ENCODE measurements at places on chromosomes 5 and 9. TPM values are rescaled to one million over a fixed set of nuclear protein-coding genes. Genes with fewer than 3 reads are reported as not detected.

DNA sequence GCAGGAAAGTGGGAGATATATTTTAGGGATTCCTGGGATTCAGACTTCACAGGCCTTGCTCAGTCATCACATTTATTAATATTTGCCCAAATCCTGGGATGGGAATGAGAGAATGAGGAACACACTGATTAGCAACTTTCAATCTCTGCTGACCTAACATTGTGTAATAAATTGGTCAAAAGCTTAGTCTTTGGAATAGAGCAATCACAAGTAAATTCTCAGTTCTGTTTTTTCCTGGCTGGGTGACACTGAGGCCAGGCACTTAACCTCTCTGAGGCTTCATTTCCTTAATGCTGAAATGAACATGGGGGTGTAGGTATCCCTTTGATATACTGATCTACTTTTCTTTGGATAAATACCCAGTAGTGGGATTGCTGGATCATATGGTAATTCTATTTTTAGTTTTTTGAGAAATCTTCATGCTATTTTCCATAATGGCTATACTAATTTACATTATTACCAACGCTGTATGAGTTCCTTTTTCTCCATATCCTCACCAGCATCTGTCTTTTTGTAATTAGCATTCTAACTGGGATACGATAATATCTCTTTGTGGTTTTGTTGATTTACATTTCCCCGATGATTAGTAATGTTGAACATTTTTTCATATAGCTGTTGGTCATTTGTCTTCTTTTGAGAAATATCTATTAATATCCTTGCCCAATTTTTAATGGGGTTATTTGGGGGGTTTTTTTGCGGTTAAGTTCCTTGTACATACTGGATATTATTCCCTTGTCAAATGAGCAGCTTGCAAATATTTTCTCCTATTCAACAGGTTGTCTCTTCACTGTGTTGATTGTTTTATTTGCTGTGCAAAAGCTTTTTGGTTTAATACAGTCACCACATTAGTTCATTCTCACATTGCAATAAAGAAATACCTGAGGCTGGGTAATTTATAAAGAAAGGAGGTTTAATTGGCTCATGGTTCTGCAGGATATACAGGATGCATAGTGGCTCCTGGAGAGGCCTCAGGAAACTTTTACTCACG is 36.8 kb upstream of the NIPBL start:
- DNase-seq, result no peak

DNA sequence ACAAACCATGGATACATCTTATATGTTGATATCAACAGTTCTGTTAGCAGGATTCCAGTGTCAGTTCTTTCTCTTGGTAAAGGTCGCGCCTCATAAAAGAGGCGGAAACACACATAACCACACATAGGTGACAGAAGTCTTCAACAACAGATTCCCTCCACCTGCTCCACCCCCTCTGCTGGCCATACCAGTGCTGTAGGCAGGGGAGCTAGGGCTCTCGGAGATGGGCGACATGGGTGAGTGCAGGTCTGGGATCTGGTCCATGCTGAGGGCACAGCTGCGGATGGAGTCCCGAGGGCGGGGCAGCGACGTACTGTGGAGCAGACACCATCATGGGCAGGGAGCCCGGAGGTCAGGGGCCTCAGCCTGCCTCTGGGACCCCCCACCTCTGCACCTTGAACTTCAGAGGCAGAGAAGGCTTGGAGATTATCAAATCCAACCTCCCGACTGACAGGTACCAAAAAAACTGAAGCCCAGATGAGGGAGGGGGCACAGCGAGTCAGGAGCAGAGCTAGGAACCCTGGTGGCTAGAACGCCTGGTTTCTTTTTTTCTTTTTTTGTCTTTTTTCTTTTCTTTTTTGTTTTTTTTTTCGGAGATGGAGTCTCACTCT is 12.0 kb upstream of the TOR2A start:
- DNase-seq, result no peak

- DNase-seq, result peak; percentile 86
Observed at GRCh38 chr9:124222918-124223720, 34.6 kb upstream of the NEK6 start.

DNA sequence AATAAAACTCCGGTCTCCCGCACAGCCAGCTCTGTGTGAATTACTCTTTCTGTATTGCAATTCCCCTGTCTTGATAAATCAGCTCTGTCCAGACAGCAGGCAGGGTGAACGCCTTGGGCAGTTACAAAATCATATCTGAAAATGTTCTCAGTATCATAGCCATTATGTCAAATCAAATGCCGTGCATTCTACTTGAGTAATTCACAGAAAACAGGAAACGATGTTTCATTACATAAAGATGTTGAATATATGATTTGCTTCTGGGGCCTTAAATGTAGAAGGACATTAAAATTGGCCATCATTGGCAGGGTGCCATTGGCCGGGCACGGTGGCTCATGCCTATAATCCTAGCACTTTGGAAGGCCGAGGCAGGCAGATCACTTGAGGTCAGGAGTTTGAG is 8.5 kb downstream of the POLR3G start:
- DNase-seq, result no peak

GRCh38 chr9:96203867-96204501 is 98.0 kb downstream of the HSD17B3 start:
- peak; percentile 47 for DNase-seq

DNA sequence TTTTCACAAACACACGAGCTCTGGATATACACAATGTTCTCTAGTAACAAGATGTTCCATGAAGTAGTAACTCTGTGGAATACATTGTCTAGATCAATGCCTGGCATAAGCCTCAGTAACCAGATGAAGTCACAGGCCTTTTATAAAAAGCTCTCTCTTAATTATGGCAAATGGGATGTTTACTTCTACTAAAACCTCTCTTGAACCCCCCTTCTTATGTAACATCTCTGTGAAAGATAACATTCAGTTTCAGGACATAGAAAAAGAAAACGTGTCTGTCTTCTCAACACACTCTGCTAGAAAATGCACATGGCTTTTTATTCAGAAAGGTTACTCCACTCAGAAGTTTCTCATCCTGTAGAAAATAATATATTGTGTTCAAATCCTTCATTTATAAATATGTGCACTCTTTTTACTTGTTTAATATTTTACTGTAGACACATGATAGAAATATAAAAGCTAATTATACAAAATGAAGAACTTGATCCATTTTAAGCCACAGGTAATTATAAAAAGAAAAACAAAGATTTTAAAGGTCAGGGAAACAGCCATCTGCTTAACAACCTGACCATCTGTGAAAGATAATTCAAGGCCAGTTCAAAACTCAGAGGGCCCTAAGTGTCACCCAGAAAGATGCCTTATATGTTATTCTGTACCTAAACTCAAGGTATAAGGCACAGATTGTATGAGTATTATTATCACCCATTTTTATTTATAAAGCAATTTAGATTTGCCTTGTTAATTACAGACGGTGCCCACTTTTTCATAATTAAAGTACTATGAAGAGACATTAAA is 812.0 kb downstream of the CDH18 start:
- DNase-seq, result no peak

DNA sequence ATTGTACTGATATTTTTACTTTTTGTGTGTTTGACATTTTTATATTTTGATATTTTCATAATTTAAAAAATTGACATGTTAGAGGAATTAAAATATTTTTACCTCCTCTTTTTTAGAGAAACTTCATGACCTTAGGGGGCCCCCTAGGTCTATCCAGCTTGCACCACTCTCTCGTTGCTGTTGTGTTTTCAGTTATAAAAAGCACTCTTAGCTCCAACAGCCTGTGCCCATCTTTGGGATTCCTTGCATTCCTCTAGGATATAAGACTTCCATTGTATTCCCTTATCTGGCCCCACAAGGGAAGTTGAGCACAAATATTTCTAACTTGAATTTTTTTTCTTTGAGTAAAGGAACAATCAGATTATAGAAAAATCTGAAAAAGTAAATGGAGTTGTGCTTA is 245.3 kb downstream of the SH3GL2 start:
- DNase-seq, result no peak

DNA sequence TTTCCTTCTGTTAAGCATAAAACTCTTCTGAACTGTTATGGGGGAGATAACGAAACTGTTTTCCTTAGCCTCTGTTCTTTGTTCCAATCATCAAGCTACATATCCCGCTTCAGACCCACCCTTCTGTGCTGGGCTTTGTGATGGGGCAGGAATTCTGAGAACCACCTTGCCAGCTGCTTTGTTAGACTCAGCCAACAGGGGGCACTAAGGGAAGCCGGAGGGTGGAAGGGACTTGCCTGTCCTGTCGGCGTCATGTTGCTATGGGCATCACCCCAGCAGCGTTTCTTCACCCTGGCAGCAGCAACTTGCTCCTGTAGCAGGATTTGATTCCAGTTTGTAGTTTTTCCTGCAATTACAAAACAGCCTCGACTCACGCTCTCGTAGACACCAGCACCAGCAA is 169.1 kb downstream of the CAAP1 start:
- peak; percentile 49 for DNase-seq

- DNase-seq, result no peak
Observed at GRCh38 chr9:129776566-129776937, 23.7 kb upstream of the PTGES start.

- DNase-seq, result no peak
Observed at GRCh38 chr5:122584411-122585300, 190.2 kb upstream of the SNX2 start.

- DNase-seq, result no peak
Observed at GRCh38 chr9:68964102-68964541, 49.8 kb downstream of the PRKACG start.

- no peak for DNase-seq
Observed at GRCh38 chr5:89343666-89344065, 460.7 kb upstream of the MEF2C start.

DNA sequence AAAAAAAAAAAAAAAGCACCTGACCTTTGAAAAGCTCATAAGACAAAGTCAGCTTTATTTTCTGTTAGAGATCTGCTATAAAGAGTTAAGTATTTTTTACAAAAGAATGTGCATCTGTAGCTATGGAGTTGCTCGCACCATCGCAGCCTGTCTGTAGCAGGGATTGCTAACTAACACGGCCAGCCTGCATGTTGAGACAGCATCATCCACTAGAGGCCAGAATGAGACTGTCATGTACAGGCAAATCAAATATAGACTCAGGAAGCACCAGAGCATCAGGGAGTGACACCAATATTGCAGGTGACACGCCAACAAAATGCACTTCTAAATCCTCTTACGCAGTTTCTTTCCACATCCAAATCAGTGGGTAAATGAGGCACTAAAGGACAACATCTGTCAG is 136.3 kb upstream of the RASEF start:
- DNase-seq, result peak; percentile 79

GRCh38 chr5:35789732-35790456 is 66.8 kb upstream of the IL7R start:
- no peak for DNase-seq

GRCh38 chr5:129689045-129689444 is 58.8 kb upstream of the MINAR2 start:
- DNase-seq, result no peak

DNA sequence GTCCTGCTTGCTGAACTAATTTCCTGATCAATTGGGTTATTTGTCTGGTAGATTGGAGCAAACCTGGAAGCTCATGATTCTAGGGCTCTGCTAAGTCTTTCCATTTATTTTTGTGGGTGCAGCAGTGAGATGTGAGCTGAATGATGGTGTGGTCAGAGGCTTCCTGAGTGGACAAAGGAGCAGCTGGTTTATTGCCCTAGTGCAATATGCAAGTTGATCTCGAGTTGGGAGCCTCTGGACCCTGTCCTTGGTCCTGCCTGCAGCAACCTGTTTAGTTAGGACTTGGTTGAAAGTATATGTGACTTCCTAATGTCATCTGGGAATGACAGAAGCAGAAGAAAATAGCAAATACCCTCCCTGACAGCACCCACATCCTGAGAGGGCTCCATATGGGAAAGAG is 4.2 kb upstream of the UNC5A start:
- no peak for DNase-seq

- DNase-seq, result no peak
Observed at GRCh38 chr5:156835905-156836304, 14.2 kb upstream of the PPP1R2B start.

- no peak for DNase-seq
Observed at GRCh38 chr9:105243015-105243686, 1.3 kb upstream of the SLC44A1 start.

DNA sequence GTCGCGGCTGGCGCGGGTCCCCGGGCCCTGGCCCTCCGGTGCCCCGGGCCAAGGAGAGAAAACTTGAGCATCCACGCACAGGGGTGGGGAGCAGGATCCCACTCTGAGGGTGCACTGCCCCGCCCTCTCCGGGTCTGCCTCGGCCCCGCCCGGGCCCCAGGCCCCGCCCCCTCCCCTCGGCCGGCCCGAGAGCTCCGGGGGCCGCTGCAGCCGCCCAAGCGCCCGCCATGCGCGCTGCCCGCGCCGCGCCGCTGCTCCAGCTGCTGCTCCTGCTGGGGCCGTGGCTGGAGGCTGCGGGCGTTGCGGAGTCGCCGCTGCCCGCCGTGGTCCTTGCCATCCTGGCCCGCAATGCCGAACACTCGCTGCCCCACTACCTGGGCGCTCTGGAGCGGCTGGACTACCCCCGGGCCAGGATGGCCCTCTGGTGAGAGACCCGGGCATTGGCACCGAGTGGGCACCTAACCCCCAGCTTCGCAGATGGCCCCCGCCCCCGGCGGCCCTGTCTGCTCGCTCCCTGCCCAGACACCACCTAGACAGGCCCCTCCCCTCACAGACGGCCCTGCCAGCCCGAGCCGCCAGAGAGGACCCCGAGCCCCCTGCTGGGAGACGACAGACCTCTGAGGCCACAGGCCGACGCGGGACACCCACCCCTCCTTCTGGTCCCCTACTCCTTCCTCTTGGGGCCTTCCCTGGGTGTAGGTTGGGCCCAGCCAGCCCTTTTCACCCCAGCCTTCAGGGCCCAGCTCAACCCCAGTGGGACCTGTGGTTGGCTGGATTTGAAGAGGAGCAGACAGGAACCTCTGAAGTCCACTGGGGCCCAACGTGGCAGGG is at the start of gene CERCAM:
Gene CERCAM, plus strand, starts transcription at position 207 of the 831 bp plus-strand sequence. Its CDS starts 21 bp downstream, at position 228.
- peak; percentile 87 for DNase-seq

ECM2 gene
- 20.8 TPM for total RNA-seq

GADD45G gene
- 14.7 TPM for total RNA-seq

FAM153A gene
- 0.27 TPM for total RNA-seq

ARID3C gene
- 0.27 TPM for total RNA-seq

MAT2B gene
- total RNA-seq, result 73.8 TPM

CA9 gene
- 0.27 TPM for total RNA-seq

GRIN1 gene
- total RNA-seq, result not detected

GRXCR2 gene
- total RNA-seq, result not detected

OR1J2 gene
- not detected for total RNA-seq

NOXA1 gene
- 7.2 TPM for total RNA-seq

PHF24 gene
- total RNA-seq, result 0.08 TPM

EGFLAM gene
- total RNA-seq, result 9.0 TPM

TLX3 gene
- not detected for total RNA-seq
